ENCODE measurements at places on chromosomes 5 and 9.
A peak's percentile ranks its signal among the peaks of the same experiment; 100 is the strongest.

GRCh38 chr5:126707080-126707479 lies 69.9 kb upstream of the LMNB1 start:
- no peak for DNase-seq

DNA sequence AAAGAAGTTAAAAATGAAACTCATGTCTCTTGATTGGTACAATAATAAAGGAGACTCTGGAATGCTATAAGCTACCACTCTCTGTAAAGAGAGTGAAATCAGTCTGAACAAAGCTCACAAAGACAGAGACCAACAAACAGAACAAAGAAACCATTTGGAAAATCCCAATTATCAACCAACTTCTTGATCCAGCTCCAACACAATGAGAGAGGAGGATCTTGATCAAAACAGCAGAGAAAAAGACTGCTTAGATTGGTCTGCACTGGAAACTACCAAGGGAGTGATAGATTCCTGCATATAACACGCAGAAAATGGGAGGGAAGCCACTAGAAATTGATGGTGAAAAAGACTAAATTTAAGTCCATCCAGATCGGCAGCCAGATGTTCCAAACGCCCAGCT lies 23.1 kb upstream of the RNF38 start:
- no peak for DNase-seq

DNA sequence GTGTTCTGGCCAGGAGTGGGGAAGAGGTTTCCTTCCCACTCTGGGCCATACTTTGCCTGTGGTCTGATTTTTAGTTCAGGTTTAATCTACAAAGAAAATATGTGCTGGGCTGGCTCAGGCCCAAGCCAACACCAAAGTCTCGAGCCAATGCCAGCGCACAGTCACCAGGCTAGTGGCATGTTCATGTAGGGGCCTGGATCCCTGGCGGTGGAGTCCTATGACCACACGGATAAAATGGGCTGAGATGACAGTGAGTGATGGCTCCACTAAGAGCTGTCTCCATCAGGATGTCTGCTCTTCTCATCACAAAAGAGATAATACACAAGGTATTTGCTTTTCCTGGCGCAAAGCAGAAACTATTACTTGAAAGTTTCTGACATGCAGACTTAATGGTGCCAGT lies 92.9 kb upstream of the PTPN3 start:
- no peak for DNase-seq

DNA sequence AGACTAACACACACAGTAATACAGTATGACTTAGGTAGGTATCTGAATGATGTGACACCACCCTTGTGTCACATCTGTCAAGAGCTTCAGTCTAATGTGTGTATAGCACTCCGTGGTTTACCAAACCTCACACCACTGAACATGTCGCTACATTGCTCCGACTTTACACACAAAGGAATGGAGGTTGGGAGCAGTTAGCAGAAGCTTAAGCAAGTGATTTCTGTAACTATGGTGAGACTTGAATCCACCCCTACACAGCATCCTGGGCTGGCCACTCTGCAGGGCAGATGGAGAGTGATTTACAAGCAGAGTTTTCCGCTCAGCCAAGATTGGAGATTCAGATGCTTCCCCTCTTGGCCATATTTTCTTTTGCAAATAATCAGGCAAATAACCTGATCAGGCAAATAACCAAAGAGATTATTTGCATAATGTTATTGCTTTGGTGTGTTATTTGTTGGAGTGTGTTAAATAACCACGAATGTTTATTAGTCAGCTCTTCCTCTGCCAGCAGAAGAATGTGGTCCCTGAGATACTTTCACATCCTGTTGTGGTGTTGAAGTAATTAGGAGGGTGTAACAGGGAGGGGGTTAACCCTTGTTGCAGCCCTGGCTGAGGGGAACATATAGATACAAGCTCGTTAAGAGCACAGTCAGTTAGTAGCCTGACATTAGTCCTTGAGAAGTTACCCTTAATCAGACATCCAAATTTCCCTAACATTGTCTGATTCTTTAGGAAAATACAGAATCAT lies 92.8 kb downstream of the SNX18 start:
- peak; percentile 81 for DNase-seq

- no peak for DNase-seq
Measured at GRCh38 chr5:94130077-94130476, 388.7 kb upstream of the POU5F2 start.

DNA sequence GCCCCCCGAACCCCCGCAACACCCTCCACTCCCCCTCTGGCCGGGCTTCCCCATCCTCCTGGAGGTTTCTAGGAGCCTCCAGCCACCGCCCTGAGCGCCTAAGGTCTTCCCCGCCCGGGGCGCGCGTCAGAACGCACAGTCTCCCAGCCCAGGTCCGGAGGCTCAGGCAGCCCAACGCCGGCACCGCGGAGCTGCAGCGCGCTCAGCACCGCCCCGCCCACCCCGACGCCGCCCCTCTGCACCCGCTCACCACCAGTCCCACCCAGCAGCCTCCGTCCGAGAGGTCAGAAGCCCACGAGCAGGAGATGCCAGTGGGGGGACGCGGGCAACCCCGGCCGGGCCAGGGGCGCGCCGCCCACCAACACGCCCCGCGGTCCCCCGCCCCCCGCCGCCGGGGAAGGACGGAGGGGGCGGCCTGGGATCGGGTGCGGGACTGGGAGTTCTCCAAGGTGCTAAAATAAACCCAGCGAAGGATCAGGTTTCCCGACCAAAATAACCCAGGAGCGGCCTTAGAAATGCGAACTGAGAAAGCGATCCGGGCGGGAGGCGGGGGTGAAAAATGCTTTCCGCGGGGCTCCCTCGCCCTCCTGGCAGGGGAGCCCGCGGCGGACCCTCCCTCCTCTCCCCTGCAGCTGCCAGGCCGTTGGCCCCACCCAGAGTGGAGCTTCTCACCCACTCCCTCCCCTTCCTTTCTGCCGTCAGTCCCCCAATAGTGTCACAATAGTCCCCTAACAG lies 6.5 kb upstream of the FAM78A start:
- no peak for DNase-seq

DNA sequence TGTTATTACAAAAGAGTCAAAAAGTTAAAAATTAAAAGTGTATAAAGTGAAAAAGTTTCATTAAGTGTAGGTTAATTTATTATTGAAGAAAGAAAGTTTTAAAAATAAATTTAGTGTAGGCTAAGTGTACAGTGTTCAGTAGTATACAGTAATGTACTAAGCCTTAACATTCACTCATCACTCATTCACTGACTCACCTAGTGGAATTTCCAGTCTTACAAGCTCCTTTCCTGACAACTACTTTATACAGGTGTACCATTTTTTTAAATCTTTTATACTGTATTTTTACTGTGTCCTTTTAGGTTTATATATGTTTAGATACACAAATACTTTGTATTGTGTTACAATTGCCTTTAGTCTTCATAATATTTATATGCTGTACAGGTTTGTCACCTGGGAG lies 530.2 kb upstream of the FAM174A start:
- DNase-seq: no peak

DNA sequence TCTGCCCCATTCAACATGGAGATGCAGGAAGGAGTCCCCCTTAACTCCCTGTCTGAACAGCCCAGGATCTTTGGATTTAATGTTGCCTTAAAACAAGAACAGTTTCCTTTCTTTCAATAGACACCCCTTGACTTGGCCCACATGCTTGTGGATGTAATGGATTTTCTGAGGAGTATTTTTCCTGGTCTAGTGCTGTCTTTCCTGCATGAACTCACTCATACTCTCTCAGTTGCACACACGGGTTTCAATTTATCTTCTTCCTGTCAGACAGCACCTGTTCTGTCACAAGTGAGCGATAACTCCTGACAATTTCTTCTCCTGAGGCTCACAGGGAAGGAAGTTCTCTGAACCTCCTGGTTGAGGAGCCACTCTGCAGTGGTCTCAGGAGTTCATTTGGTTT lies 85.1 kb downstream of the ACER2 start:
- no peak for DNase-seq

DNA sequence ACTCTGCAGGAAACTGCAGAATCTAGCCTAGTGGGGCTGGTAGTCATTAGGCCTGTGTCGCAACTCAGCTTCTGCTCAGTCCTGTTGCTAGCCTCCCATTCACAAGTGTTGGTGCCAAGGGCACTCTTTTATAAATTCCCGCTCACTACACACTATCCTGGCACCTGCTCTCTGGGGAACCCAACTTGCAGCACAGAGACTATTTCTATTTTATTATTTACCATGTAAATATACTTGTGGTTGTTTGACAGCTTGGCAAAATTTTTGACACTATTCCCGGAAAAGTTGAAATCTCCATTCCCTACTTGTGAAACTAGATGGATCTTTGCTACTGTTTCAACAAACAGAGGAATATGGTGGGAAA lies 20.4 kb upstream of the SMC2 start:
- DNase-seq: no peak

- no peak for DNase-seq
Measured at GRCh38 chr5:159073026-159073425, 26.7 kb downstream of the EBF1 start.

DNA sequence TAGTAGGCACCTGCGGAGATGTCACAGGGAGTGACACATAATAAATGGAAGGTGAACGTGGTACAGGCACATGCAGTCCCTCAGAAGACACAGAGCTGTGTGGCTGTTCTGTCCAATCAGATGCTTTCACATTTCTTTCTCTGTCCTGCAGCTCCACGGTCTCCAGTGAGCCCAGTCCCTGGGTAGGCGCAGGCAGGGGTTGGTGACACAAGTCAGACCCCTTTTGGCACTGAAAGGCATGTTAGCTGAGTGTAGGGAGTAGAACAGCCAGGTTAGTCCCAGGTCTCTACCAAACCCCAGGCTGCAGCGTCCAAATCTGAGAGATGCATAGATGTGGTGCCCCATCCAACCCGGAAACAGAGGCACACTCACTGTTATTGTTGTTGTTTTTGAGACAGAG lies 2.8 kb downstream of the SLC31A2 start:
- no peak for DNase-seq

- DNase-seq: no peak
Measured at GRCh38 chr9:130895481-130896232, 955 bp downstream of the QRFP start.

- DNase-seq: no peak
Measured at GRCh38 chr9:82498541-82499317, 510.2 kb downstream of the SPATA31D1 start.

DNA sequence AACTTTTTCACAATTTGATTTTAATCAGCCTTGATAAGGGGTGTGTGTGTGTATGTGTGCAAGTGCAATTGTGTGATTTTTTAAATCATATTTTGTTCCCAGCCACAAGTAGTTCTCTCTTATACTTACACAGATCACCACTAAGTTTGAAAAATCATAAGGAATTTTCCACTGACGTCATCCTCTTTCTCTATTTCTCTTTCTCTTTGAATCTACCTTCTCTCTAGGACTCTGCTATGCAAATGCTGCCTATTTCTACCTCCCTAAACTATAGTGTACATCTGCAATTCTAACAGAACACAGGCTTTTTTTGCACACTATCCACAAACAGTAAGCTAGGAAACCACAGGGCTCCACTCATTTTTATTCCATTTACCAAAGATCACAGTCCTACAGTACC lies 254.6 kb upstream of the CYLC2 start:
- DNase-seq: no peak

- peak; percentile 63 for DNase-seq
Measured at GRCh38 chr9:94900222-94901018, 173.9 kb downstream of the AOPEP start.

DNA sequence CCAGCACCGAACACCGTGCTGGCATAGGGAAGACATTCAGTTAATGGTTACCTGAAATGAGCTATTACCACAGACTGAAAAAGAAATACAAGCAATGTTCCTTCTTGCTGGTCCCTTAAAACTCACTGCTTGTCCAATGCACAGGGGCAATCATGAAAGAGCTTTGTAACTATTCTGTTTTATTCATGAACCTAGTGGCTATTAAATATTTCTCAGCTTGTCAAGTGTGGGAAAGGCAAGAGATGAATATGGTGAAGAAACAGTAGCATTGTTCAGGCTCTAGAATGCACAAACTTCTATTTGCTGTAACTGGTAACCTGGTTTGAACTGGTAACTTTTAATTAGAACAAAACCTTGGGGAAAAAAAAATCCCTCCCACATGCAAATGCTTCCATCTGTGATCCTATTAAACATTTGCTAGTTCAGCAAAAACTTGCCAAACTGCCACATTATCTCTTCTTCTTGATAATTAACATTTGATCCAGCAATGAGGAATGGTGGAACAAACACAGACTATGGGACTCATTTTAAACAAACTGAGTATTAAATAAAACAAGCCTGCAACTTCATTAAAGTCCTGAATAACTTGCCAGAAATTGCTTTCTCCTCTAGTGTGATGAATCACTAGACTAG lies 36.1 kb downstream of the YIPF5 start:
- DNase-seq: no peak

- DNase-seq: peak; percentile 79
Measured at GRCh38 chr5:59125011-59125961, 542.4 kb downstream of the RAB3C start.

DNA sequence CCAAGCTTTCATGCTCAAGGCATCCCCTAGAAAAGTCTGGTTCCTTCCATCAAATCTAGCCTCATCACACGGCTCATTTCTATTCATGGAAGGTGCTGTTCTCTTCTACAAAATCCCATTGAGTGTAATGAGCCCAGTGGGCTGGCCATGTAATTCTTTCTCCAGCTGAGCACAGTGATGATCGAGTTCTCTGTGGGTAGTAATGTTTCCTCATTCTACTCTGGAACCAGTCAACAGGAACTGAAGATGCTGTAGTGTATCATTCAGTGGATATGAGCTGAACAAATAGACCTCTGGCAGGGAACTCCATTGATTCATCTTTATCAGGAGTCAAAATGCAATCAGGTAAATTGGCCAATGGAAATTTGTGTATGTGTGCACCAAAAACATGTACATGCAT lies 149.2 kb downstream of the LRRC70 start:
- no peak for DNase-seq

GRCh38 chr5:3325972-3326840 lies 269.4 kb upstream of the IRX1 start:
- DNase-seq: no peak

DNA sequence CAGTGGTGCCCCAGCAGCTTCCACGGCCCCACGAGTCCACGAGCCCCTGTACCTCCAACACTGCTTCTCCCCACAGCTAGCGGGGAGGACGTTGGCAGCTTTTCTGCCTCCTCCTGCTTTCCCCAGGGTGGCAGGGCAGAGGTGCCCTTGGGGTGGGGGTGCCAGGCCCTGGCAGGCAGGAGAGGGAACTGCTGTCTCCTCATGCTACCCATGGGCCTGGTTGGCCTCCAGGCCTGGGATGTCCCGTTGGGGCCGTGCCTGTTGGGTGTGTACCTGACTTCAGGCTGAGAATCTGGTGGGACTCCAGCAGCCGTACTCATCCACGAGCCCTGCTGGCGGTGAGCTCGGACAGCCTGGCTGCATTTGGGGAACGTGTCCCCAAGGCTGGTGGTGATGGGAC lies 27.3 kb downstream of the RXRA start:
- no peak for DNase-seq
